CD8-positive, alpha-beta T cell (primary cell): ENCODE measurements at places on chromosomes 2 and 18.

GRCh38 chr2:192886636-192887035 is 691.9 kb upstream of the TMEFF2 start:
- DNase-seq, result no peak

DNA sequence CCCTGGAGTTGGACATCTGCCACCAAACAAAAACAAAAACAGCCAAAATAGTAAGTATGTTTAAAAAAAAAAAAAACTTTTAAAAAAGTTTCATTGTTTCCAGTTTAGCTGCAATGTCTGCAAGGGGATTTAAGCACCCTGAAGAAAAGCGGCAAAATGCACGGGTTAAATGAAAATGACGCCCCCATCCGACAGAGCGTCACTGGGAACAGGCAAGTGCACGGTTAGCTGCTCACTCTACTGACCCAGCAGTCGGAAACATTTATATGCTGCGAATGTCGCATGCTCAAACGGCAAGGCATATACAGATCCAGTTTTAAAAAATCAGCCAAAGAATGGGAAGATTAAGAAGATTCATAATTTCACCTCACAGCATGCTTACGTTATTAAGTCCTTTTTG is 142.8 kb upstream of the PXDN start:
- DNase-seq, result no peak

DNA sequence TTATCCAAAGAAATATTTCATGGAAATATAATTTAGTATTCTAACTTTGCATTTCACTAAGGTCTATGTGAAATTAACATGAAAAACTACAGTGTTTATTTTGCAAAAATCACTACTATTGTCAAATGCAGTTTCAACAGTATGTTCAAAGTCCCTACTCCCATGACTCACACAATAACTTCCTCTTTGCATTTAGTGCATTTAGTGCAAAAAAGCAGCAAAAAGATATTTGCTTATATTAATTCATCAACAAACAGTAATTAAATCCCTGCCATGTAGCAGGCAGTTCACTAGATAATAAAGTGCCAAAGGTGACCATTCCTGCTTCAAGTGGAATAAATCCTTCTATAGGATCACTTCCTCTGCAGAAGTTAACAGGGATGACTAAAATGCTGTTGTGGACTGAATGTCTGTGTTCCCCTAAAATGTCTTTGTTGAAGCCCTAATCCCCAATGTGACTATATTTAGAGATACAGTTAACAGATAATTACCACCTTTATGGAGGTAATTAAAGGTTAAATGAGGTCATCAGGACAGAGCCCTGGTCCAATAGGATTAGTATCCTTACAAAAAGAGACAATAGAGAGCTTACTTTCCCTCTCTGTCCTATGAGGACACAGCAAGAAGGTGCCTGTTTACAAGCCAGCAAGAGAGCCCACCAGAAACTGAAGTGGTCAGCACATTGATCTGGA is 61.7 kb downstream of the STK39 start:
- no peak for DNase-seq

DNA sequence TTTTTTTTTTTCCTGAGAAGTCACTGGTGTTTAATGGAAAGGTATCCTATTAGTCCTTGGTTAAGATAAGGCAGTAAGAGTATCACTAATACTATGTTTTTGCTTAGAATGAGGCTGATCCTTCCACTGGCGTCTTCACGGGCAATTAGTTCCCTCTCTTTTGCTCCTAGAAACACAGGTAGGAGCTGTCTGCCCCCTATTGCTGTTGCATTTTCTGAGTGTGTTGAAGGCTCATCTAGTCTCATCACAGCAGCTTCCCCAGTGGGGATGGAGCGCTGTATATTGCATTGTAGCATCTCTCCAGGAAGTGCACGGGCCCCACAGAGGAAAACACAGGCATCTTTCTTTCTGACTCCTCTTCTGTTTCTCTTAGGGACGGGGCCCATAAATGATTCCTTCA is 145.0 kb downstream of the NAPG start:
- no peak for DNase-seq

GRCh38 chr2:142796588-142796987 is 80.9 kb upstream of the KYNU start:
- no peak for DNase-seq

DNA sequence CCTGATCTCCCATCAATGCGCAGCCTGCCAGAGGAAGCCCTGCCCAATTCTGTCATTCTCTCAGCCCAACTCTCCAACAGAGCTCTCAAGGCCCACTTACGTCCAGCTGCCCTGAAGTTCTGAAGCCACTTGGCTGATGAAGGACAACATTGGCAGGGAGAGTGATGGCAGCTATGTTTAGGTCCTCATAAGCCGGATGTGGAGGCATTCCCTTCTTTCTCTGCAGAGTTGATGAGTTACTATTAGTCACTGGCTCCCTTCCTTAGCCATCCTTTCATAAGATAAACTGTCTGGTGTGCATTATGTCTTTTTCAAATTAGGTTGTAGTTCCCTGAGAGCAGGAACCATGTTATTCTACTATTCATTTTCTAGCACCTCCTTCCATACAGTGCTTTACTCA is 22.5 kb upstream of the TACR1 start:
- DNase-seq, result no peak

DNA sequence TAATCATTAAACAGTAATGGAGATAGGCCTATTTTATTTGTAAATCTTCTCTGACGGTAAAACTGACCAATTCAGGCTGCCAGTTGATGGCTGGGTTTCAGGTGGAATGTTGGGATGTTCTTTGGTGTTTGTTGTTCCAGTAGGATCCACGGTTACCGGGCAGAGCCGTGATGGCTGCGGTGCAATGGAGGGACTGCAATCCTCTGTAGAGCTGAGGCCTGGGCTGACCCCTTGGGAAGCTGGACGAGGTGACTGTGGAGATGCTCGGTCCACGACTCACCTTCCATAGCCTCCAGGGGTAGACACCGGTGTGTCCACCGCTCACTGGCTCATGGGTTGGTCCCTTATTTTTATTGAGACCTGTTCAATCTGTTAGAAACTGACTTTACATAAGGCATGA is 42.5 kb downstream of the ZNF519 start:
- DNase-seq, result no peak

GRCh38 chr18:32095192-32095899 is 3.7 kb downstream of the RNF138 start:
- no peak for DNase-seq

DNA sequence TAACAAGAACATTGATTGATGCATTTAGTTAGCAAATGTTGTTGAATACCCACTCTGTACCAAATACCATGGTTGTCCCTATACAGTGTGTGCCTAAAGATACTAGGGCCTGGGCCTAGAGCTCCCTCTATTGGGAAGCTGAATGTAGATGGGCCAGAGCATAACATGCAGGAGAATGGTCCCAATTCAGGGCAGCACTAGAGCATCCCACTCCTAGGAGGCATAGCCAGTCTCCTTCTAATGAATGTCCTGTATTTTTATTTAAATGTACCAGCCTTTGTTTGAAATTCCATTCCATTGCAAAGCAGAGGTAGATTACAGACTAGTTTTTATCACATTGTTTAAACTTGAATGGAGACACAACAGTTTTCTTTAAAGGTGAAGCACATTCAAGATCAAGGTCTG is 90.6 kb downstream of the FEZ2 start:
- DNase-seq, result peak; percentile 6

- no peak for DNase-seq
Measured at GRCh38 chr2:232353660-232354059, 24.9 kb upstream of the ALPP start.

- DNase-seq, result no peak
Measured at GRCh38 chr2:29064346-29064715, 10.0 kb downstream of the PCARE start.

- no peak for DNase-seq
Measured at GRCh38 chr18:62384610-62385097, 59.5 kb downstream of the TNFRSF11A start.

DNA sequence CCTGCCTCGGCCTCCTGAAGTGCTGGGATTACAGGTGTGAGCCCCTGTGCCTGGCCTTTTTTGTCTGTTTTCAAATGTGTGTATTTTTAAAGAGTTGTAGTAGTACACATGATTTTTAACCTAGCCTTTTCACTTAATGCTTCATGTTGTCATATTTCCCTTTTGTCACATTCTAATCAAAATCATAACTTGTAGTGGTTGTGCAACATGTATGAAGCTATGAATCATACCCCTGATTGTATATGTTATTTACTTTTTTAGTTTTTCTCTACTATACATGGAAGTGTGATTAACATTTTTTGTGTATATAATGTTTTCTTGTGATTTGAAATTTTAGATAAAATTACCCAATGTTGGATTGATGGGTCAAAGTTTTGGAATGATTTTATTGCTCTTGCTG is 8.5 kb downstream of the GEN1 start:
- DNase-seq, result no peak

- no peak for DNase-seq
Measured at GRCh38 chr18:37012452-37012851, 183.5 kb downstream of the KIAA1328 start.

- DNase-seq, result no peak
Measured at GRCh38 chr2:239781454-239781853, 243.7 kb downstream of the NDUFA10 start.

DNA sequence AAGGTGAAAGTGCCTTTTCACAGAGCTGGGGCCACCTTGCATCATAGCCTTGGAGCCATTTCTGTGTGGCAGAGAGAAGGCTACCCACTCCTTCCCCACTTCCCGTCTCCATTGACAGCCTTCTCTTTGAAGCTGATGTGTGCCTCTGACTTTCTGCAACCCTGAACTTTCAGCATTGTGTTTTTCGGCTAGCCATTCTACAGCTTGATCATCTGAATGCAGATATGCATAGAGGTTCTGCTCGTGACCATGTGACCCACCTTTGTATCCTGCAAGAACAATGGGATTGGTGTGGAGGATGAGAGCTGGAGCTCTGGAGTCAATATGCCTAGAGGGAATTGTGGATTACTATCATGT is 69.1 kb upstream of the KCNE4 start:
- DNase-seq, result no peak

DNA sequence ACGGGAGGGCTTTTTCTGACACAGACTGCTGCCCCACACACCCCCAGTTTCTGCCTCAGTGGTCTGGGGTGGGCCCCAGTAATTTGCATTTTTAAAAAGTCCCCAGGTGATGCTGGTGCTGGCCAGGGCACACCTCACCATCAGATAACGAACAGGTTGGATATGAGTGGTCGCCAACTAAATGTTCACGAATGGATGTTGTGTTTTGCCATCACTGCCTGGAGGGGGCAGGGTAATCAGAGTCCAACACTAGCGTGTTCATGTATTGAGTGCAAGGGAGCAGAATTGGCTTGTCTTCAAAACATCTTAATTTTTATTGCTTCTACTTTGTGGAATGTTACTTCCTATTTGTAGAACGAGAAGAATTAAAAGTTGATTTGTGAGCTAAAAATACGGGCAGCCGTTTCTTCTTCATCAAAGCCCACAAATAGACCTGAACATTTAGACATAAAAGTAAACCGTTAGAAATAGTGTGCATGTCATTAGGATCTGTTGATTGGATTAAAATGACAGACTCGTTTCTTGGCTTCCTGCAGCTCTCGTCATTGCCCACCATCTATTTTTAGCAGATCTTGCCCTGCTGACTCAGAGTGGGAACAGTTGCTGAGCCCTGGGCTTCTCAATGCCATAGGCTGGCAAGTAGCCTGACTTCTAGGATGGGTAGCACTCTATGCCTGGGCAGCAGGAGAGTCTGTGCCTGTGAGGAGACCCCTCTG is 45.2 kb downstream of the NCK2 start:
- no peak for DNase-seq

GRCh38 chr2:59276033-59276432 is 1034.9 kb upstream of the FANCL start:
- no peak for DNase-seq

GRCh38 chr18:36419188-36419899 is 121.8 kb downstream of the FHOD3 start:
- no peak for DNase-seq

DNA sequence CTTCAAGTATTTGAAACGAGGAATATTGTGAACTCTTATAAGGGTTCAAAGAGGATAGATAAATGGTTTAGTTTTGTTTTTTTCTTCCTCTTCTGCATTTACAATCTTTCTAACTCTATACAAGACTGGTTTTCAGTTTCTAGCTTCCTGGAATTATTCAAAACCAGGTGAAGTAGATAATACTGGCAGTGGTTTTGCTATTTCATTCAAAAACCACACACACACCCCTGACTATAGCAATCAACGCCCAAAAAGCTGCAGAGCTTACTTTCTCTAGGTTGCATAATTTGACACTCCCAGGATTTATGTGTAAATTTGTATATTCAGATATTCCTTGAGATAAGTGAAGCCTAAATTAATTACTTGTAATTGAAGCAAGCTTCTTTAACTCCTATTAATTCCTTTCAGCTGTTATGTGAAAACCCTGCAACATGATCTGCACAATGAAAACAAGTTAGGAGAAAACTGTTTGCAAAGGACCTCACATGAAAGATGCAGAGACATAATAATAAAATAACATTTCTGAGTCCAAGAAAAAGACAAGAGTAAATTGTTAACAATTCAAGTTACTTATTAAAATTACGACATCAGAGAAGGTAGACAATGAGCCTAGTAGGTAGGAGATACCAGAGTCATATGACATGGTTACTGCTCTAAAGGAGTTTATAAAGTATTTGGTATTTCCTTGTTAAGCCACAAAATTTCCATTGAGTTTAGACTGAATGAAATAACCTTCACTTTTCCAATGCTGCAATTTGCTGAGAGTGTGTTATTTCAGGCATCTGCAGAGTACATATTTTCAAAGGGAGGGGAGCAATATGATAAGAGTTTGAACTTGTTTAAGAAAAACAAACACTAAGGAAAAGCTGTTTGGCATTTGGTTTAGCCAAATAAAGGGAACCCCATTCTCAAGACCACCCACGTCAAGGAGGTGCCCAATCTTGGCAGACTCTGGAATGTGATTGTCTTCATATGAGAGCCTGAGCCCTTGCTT is 1.6 kb upstream of the NFE2L2 start:
- DNase-seq, result peak; percentile 25

DNA sequence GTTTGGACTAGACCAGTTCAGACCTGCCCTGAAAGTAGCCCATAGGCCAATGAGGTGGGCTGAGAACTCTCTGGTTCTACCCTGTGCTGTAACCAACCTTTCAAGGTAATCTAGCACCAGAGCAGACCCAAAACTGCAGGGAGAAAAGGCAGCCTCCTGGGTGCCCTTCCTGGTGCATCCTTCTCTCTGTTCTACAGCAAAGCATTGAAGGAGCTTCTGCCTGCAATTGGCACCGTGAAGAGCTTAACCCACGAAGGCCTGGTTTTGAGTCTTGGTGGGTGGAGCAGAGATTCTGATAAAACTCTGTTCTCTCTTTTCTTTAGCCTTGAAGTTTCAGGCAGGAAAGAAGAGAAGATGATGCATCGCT is 55.5 kb downstream of the LIPG start:
- no peak for DNase-seq

- no peak for DNase-seq
Measured at GRCh38 chr2:151033271-151034248, 228.1 kb downstream of the RBM43 start.

DNA sequence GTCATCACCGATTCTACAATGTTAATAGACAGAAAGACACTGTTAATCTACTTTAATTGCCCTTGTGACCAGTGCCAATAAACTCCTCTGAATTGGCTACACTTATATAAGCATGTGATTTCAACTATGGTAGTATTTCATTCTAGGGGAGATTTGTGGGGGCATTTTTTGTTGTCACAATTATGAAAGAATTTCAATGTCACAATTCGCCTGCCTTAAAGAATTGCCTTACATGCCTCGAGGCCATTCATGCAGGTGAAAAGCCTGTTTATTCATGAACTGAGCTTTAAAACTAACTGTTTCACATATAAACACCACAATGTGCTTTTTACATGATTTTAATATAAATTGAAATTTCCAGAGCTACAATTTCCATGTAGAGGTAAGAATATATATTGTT is 162.8 kb downstream of the GCA start:
- DNase-seq, result no peak

GRCh38 chr2:38301340-38301968 is 75.6 kb downstream of the ATL2 start:
- no peak for DNase-seq
